ENCODE measurements at places on chromosomes 5 and 9. TPM values are rescaled to one million over a fixed set of nuclear protein-coding genes. Genes with fewer than 3 reads are reported as not detected.

The NPR3 gene
- total RNA-seq, result 0.63 TPM

DNA sequence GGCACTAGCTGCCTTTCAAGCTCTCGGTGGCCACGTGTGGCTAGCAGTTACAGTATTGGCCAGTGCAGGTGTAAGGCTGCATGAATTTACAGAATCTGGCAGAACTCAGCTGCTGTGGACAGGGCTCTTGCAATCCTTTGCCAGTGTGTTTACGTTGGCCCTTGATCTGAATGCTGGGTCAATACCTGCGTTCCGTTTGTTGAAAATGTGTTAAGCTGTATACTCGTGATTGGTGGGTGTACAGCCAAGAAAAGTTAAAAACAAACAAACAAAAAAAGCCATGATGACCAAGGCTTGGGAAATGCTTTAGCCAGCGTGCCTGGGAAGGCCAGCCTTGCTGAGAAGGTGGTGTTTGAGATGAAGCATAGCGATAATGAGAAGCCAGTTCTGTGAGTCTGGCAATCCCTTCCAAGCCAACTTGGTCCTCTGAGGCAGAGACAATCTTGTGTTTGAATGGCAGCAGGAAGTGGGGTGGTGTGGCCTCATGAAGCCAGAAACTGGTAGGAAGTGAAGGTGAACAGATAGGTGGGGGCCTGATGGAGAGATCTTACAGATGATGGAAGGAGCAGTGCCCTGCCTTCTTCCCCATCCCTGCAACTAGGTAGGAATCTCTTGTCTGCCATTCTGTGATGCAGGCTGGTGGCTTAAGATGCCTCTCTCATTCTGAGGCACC lies 820 bp upstream of the CFAP90 start:
- ATAC-seq, result no peak

DNA sequence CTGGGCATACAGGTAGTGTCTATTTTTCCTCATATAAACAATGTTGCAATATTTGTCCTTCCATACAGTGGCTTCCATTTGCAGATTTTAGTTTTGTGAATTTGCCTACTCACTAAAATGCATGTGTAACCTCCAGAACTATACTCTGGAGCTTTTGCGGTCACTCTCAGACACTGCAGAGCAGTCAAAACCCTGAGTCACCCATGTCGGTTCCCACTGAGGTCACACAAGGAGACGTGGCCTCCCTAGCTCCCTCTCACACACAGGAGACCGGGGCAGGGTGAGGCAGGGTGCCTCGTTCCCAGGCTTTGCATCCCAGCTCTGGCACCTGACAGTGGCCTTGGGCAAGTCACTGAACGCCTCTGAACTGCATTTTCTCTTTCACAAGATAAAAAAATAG lies 55.5 kb upstream of the ZNF354A start:
- ATAC-seq, result no peak

DNA sequence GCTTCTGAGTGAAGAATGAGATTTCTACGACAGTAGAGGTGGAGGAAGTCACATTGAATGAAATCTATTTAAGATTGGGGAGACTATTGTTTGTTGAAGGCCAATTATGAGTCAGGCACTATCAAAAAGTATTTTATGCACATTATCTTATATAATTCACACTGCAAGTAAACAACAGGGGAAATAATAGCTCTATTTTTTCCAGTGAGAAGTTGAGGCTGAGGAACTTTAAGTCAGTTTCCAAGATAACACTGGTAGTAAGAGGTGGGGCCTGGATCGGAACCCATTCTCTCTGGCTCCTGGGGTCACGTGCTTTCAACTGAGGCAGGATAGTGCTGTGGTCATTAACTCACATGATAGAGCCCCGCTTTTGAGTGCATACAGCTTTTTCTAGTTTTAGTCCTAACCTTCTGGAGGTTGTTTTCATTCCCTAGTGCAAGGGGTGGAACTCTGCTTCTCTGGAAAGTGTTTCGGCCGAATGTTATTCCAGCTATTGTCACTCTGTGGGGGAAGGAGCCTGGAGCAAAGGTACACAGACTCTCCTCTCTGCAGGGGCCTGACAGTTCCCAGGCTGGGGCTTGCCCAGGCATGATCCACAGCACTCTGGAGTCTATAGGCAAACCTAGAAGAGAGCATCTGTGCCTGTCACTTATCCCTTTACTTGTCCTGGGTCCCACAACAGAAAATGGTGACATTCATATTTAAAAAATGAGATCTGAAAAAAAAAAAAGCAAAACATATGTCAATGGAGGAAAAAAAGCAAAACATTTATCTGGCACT lies 352.4 kb upstream of the ACTBL2 start:
- ATAC-seq, result peak; percentile 77

DNA sequence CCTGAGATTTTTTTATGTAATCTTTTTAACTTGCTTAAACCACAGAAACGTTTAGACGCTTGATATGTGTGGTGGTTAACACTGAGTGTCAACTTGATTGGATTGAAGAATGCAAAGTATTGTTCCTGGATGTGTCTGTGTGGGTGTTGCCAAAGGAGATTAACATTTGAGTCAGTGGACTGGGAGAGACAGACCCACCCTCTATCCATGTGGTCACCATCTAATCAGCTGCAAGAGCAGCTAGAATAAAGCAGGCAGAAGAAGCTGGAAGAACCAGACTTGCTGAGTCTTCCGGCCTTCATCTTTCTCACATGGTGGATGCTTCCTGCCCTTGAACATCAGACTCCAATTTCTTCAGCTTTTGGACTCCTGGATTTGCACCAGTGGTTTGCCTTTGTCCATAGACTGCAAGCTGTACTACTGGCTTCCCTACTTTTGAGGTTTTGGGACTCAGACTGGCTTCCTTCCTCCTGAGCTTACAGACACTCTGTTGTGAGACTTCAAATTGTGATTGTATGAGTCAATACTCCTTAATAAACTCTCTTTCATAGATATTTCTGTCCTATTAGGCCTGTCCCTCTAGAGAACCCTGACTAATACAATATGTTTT lies 816.0 kb upstream of the CDH9 start:
- ATAC-seq, result no peak

DNA sequence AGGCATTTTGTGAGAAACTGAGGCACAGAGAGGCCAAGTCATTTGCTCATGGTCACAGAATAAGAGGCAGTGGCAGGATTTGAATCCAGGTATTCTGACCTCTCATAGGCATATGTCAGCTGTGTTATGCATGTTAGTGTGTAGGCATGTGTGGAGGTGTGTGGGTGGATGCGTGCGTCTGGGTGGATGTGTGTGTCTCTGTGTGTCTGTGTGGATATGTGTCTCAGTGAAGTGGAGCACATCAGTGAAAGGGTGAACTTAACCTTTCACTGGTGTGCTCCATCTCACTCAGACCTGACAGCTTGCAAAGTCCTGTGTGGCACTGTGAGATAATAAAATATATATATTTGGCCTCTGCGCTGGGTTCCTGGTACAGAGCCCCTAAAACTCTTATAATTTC lies 32.0 kb upstream of the SMU1 start:
- no peak for ATAC-seq
